ENCODE measurements at places on chromosomes 12 and 14.

GRCh38 chr12:98344046-98344930 is 171.1 kb upstream of the TMPO start:
- DNase-seq, result no peak

DNA sequence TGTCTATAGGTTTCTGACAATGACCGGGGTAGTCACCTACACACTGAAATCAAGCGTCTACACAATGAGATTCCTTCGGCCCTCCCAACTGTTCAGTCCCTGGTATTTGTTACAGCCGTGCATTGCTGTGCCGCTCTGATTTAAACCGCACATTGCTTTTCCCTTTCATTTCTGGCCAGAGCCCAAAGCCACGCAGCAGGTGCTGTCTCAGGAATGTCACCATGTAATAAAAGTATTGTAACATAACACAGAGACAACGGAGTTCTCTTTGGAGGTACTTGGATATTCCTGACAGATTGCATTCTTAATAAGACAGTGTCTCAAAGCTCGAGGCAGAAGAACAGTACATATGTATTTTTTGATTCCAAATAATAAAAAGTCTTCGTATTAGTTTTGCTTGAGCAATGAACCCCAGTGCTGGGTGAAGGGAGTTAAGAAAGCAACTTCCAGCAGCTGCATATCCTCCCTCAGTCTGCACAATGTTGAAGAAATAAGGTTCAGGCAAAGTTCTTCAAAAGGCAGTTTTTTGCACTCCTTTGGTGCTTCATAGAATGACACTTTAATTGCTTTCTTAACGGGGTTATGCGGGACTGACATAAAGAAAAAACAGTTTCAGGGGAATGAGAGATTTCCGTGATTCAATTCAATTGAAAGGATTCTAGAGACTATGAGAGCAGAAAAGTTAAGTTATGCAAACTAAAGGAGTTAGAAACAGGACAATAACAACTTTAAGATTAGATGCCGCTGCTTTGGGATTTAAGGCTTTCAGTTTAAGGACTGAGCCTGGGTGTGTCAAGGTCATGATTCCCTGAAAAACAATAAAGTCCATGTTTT is 288.7 kb upstream of the FLRT2 start:
- no peak for DNase-seq

DNA sequence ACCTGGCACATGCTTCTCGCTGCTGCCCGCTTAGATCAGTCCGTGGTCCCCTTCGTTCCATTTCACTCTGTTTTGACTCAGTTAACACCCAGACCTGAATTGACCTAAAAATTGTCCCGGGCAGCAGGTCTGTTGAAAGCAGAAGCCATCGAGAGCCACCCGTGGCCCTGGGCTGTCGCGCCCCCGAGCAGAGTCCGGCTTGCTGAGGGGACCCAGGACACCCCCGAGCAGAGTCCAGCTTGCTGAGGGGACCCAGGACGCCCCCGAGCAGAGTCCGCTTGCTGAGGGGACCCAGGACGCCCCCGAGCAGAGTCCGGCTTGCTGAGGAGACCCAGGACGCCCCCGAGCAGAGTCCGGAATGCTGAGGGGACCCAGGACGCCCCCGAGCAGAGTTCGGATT is 50.2 kb upstream of the GALNT9 start:
- DNase-seq, result no peak

GRCh38 chr12:76177821-76178220 is 93.3 kb upstream of the NAP1L1 start:
- no peak for DNase-seq

GRCh38 chr12:43776498-43776897 is 17.7 kb downstream of the IRAK4 start:
- no peak for DNase-seq

DNA sequence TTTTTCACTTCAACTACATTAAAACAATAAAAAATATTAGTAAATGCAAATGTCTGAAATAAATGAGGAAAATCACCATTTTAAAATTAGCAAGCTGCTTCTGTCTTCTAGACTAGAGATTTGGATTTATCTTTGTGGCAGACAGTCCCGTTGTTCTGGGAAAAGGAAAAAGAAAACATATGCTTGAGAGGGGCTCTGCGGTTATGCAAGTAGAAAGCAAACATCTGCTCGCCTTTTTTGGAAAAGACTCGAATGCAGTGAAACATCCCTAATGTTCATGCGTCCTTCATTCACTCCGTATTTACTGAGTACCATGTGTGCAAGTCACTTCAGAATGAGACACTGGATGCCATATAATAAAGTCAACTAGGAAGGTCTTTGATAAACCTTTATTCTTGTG is 44.9 kb downstream of the IFNG start:
- DNase-seq, result no peak

- no peak for DNase-seq
Observed at GRCh38 chr12:81377771-81378170, 299.9 kb downstream of the ACSS3 start.

GRCh38 chr12:14613718-14614117 is 46.0 kb upstream of the PLBD1 start:
- DNase-seq, result peak; percentile 3

DNA sequence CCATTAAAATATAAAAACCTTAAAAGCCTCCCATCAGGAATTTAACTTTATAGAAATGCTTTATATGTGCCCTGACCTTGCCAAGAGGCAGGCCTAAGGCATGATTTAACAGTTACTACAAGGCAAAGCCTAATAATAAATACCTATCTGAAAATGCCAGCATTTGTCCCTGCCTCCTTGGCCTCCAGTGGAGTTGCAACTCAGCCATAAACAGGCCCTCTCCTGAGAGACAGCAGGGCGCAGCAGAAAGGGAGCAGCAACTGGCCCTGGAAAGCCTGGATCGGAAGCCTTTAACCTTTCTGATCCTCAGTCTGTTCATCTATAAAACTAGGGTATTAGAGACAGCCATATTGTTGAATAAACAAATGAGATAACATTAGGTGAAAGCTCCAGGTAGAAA is 324.4 kb downstream of the PAWR start:
- DNase-seq, result no peak

- DNase-seq, result peak; percentile 46
Observed at GRCh38 chr12:57845478-57846284, 848 bp downstream of the CTDSP2 start.

GRCh38 chr14:53564870-53565269 is 391.8 kb downstream of the BMP4 start:
- DNase-seq, result no peak

GRCh38 chr12:45458238-45458637 is 242.3 kb downstream of the ANO6 start:
- DNase-seq, result no peak

DNA sequence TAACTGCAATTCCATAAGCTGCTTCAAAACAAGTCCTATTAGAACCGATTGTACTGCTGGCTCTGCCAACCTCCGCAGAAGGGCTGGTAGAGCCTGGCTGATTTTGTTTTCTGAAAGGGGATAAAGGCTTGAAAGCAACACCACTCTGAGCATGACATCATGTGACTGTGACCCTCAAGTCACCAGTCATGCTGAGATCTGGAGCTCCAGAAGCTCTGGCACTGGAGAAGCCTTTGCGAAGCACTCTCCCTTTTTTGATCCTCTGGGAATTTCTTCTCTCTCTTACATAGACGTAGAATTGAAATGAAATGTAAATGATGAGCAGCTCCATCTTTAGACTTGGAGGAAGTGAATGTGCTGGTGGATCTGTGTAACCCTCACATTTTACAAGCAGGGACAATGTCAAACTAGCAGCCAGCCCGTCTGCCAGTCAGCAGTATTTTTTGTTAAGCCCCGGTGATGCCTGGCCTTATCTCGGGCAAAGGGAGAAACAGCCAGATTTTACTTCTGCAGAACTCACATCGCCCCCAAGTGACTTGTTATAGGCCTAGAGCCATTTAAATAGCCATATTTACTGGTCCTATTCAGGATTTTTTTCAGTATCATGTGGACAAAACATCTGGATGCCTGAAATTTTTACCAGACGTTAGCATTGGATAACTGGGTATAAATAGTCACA is 112.1 kb upstream of the NPAS3 start:
- DNase-seq, result no peak

DNA sequence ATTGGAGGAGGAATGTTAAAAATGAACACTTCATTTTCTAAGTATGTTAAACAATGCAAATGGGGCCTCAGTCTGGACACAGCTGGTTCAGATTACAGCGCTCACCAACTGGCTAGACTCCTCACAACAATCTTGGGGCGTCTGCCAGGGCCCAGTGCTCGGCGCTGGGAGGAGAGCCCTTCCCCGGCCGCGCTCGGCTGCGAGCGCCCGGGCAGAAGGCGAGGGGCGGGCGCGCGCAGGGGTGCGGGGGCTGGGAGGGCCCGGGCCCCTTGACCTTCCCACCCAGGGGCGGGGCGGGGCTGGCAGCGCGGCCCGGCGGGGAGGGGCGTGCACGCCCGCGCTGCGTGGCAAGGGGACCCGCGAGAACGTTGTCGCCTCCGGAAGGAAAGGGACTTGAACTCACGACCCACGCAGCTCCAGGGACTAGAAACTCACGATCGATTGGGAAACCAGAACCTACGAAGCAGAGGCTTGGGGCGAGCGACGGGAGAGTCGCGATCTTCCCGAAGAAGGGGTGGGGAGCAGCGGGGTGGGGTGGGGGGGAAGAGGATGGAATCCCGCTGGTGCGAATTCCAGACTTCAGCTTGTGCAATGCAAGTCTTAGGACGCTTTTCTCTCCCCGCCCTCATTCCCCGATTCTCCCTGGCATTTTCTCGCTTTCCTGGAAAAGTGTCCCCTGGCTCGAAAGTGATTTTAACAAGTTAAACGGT is at the start of gene FBLN5:
Gene FBLN5, minus strand, starts transcription at position 220 of the 710 bp plus-strand sequence. CDS start 465 bp downstream, outside the sequence.
- DNase-seq, result peak; percentile 12

- no peak for DNase-seq
Observed at GRCh38 chr12:11876307-11876706, 194.4 kb upstream of the BCL2L14 start.

DNA sequence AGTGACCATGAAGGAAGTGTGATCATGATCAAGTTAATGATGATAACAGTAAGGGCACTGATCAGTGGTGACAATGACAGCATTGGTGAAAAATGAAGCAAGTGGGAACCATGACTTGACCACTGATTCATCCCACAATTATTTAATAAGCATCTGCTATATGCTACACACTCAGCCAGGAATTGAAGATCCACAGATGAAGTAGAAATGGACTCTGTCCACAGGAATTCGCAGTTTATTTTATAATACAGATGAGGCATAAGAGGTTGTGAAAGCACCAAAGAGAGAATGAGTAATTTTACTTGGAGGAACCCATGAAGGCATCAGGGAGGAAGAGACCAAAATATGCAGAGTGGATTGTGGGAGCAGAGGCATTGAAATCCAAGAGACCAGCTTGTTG is 33.8 kb upstream of the SMUG1 start:
- DNase-seq, result no peak

- no peak for DNase-seq
Observed at GRCh38 chr14:33510063-33510481, 440.8 kb downstream of the EGLN3 start.

DNA sequence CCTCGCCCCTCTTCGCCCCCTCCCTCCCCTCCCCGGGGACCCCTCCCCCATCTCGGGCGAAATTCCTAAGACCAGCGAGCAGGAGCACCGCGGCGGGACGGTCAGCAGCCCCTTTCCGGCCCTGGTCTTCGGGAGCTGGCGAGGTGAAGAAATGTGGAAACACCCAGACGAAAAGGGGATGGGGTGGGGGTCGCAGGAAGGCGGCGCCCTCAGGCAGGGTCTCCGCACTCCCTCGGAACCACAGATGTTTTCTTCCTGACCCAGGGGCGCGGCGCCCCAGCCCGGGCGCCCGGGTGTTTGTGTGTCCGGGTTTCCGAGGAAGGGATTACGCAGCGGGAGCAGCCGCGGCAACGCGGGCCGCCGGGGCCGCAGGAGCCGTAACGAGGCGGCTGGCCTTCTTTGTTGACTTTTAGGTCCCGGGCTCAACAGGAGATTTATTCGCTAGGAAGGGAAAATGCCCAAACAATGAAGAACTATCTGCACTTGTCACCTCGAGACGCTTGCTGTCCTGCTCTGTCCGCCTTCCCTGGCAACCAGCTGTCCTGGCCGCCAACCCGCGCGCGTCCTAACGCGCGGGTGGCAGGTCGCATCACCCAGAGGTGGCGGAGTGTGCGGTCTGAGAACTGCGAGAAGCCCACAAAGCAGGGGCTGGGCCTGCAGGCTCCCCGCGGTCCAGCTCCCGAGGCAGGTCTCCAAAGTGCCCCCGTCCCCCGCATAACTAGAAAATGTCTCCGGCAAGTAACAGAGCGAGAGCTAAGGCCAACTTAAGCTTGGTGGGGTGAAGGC is 7.0 kb downstream of the FOXA1 start:
- no peak for DNase-seq

GRCh38 chr12:116319233-116319897 is 41.9 kb upstream of the MED13L start:
- DNase-seq, result no peak

- DNase-seq, result no peak
Observed at GRCh38 chr12:55985341-55985740, 11.5 kb downstream of the RAB5B start.

- DNase-seq, result no peak
Observed at GRCh38 chr12:4829793-4830162, 79.9 kb upstream of the KCNA1 start.

DNA sequence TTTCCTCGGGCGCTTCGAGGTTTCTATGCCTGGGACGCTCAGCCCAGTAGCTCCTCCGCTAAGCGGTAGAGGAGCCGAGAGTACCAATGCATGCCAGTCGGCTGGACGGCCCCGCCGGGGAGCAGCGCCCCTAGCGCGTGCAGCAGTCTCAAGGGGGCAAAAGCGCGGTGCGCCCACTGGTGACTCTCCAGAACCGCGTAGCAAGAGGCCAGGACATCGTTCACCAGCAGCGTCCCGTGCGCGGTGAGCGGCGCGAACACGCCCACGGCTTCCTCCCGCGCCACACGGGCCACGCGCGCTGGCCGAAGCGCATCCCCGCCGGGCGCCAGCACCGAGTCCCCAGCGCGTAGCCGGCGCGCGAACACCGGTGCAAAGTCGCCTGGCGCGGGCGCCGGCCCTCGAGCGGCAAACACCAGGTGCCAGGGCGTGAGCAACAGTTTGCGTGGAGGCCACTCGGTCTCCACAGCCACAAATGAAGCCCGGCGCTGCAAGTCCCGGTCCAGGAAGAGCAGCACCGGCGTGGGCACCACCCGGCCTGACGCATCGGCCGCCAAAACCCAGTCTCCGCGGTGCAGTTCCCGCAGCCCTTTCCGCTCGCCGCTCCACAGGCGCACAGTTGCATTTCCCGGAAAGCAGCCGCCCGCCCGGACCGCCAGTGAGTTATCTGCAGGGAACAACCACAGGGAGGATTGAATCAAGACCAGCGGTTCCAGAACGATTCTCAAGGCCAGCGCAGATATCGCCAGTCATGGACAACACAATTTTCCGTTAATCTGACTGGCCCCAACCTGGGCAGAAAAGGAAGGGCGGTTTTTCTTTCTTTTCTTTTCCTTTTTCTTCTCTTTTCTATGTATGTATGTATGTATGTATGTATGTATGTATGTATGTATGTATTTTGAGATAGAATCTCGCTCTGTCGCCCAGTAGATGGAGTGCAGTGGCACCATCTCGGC is 4.5 kb downstream of the DHH start:
- peak; percentile 37 for DNase-seq

- no peak for DNase-seq
Observed at GRCh38 chr12:131895640-131896079, 1.2 kb downstream of the ULK1 start.

Data from activated CD4-positive, alpha-beta T cell treated with anti-CD3 and anti-CD28 coated beads, Interleukin-2, Interleukin-4, amounts not matched to agents 100 ng/mL and 50 ng/mL, durations not matched to agents 16 hours and 8 hours (primary cell).